ENCODE measurements at places on chromosomes 12 and 14.

GRCh38 chr12:43676183-43676813 is 82.3 kb downstream of the PUS7L start:
- DNase-seq = peak; percentile 8

- DNase-seq = no peak
Observed at GRCh38 chr12:32821710-32822109, 66.0 kb upstream of the YARS2 start.

GRCh38 chr14:20772650-20773049 is 4.4 kb downstream of the EDDM3B start:
- no peak for DNase-seq

DNA sequence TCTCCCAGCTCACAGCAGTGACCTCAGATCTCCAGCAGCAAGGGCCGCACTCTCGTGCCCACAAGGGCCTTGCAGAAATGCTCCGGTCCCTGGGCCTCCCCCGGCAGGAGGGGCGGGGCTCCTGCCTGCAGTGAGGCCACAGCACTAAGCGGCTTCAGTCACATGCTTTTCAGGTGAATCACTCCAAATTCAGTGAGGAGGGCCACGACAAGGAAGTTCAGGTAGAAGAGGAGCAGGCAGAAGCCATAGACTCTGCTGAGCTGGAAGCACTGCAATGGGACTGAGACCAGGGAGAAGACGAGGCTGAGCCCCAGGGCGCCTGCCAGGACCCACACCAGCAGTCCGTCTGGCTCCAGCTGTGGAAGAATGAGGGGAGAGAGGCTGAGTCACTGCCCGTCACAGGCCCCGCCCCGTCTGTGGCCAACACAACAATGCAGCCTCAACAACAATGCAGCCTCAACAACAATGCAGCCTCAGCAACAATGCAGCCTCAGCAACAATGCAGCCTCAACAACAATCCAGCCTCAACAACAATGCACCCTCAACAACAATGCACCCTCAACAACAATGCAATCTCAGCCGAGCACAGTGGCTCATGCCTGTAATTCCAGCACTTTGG is 35.2 kb downstream of the SLC8B1 start:
- DNase-seq = no peak

- peak; percentile 73 for DNase-seq
Observed at GRCh38 chr14:51828017-51828797, 32.2 kb upstream of the GNG2 start.
